Neuronal stem cell (in vitro differentiated cells): ENCODE measurements at places on chromosomes 7 and 10.

- DNase-seq = no peak
Measured at GRCh38 chr10:44217274-44217820, 167.6 kb downstream of the CXCL12 start.

GRCh38 chr10:78794736-78795455 lies 273.9 kb upstream of the ZMIZ1 start:
- no peak for DNase-seq

- no peak for DNase-seq
Measured at GRCh38 chr10:112801748-112802147, 148.3 kb upstream of the TCF7L2 start.

- DNase-seq = peak; percentile 23
Measured at GRCh38 chr10:95229724-95230627, 35.9 kb downstream of the ACSM6 start.

DNA sequence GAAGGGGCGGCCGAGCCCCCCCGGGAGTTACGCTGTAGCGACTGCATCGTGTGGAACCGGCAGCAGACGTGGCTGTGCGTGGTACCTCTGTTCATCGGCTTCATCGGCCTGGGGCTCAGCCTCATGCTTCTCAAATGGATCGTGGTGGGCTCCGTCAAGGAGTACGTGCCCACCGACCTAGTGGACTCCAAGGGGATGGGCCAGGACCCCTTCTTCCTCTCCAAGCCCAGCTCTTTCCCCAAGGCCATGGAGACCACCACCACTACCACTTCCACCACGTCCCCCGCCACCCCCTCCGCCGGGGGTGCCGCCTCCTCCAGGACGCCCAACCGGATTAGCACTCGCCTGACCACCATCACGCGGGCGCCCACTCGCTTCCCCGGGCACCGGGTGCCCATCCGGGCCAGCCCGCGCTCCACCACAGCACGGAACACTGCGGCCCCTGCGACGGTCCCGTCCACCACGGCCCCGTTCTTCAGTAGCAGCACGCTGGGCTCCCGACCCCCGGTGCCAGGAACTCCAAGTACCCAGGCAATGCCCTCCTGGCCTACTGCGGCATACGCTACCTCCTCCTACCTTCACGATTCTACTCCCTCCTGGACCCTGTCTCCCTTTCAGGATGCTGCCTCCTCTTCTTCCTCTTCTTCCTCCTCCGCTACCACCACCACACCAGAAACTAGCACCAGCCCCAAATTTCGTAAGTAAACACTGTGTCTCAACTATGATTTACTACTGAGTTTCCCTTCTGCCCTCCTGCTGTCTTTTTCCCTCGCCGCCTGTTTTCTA lies 666 bp downstream of the NRG3 start:
- DNase-seq = no peak

GRCh38 chr10:102605712-102606111 lies 38.6 kb upstream of the TRIM8 start:
- no peak for DNase-seq

DNA sequence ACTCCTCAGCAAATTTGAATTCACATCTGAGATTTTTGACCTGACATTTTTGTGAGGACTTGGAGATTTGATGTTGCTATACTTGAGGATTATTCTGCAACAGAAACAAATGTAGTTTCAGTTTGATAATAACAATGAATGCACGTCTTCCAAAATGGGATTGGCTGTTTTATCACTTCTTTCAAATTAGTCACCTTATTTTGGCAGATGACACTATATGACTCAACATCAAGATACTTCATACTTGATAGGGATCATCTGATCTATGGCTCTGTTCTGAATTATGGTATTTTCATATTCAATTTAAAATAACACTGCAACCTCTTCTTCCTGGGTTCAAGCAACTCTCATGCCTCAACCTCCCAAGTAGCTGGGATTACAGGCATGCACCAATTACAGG lies 24.2 kb downstream of the ARL5B start:
- DNase-seq = no peak

GRCh38 chr7:43211286-43211685 lies 98.8 kb downstream of the HECW1 start:
- DNase-seq = no peak

DNA sequence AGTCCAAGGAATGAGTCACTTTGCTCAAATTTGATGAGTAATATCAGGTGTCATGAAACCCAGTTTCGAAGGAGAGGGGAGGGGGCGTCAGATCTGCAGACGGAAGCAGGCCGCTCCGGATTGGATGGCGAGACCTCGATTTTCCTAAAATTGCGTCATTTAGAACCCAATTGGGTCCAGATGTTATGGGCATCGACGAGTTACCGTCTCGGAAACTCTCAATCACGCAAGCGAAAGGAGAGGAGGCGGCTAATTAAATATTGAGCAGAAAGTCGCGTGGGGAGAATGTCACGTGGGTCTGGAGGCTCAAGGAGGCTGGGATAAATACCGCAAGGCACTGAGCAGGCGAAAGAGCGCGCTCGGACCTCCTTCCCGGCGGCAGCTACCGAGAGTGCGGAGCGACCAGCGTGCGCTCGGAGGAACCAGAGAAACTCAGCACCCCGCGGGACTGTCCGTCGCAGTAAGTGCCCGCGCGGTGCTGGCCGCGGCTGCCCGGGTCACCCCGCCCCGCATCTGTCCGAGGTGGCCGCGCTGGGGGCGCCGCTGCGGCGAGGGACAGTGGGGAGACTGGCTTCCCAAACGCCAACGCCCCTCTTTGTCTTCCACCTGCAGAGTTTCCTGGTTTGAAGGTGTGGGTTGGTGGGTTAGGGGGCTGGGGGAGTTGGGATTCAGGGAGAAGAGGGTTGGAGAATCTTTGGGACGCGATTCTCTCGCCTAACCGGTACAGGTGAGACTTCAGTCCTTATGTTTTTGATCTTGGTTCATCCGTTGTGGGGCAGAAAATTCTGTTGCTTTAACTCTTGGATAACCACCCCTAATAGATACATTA lies at the start of gene TAC1:
TAC1 (plus strand) TSS at position 351 of the 829 bp plus-strand sequence. CDS start 527 bp downstream, outside the sequence.
- peak; percentile 43 for DNase-seq

- no peak for DNase-seq
Measured at GRCh38 chr10:73801253-73801590, 10.2 kb downstream of the NDST2 start.

GRCh38 chr7:70034999-70035398 lies 436.7 kb downstream of the AUTS2 start:
- no peak for DNase-seq

DNA sequence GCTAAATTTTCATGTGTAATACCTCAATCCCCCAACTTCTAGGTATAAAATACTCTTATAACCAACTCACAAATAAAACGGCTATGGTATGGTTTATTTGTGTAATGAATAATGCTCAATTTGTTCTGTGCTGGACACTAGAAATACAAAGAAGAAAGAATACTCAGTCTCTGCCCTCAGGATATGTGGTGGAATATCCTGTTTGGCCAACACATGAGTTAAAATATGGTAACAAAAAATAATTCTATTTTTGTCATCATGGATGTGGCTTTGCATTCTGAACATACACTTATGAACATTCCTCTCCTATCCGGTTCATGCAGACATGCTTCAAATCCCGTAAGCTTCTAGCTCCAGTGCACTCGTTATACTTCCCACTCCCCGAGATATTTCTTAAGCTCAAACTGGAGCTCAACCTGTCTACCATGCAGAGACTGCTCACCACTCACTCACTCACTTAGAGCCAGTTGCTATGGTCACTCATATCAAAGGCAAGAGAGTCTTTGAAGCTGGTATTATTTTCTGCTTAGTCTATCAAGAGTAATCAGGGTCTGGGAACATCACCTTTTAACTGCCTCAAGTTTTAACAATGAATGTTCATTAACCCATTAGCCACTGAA lies 53.8 kb upstream of the SLC16A12 start:
- no peak for DNase-seq

DNA sequence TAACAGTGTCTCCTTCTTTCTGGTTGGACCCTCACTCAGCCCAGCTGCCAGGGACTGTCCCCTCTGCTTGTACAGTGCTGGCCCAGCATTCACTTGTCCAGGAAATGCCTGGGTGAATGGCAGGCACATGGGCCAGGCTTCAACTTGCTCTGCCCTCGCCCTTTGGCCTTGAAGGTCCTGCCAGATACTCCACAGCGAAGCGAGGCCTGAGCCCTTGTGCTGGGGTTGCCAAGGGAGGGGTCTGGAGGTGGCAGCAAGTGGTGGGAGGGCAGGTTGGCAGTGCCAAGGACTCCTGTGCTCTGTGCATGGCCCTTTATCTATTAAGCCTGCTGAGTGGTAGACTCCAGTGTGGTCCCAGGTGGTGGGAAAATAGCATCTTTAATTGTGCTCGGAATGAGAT lies 75.7 kb downstream of the CDH23 start:
- DNase-seq = no peak

DNA sequence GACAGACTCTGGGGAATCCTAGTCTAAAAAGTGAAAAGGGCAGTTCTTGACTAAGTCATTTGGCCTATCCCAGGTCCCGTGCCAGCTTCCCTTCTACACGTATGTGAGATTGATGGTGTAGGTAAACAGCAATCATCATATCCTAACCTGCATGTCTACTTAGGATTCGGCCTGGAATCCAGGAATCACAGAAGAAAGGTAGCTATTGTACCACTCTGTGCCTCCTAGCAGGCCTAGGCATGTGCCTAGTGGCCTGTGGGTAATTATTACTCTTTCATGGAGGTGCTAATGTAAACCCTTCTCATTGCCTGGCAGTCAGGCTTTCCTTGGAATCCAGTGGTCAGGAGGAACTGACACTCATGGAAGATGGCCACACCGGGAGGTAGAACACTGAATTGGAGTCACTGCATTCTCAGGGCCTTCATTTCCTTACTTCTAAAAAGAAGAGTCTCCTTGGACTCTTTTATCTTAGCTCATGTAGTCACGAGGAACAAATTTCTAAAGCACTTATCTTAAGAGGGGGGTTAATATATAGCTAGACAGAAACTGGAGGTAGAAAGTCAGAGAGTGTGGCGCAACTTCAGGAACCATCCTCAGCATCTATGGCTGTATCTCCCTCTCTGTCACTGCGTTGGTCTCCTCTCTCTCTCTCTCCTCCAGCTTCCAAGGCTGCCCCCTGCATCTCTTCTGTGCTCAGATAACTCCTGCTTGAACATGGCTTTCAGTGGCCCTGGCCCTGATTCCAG lies 122.5 kb downstream of the C1GALT1 start:
- DNase-seq = no peak

- no peak for DNase-seq
Measured at GRCh38 chr7:41578700-41579099, 124.2 kb downstream of the INHBA start.

DNA sequence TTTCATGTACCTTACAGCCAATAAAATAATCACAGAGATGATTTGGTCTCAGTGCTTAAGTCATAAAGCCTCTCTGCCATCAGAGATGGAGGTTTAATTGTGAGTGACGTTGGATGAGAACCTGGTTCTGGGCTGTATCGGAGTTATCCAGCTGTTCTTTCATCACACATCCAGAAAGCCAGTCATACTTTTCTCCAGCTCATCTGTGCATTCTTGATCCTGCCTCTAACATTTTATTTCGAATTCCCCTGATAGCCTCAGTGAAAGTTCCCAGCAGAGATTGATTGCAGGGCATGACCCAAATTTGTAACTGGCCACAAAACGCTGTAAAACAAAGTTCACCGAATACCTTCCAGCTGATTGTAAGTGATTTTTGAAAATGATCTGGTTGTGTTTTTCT lies 212.6 kb upstream of the HABP2 start:
- no peak for DNase-seq

DNA sequence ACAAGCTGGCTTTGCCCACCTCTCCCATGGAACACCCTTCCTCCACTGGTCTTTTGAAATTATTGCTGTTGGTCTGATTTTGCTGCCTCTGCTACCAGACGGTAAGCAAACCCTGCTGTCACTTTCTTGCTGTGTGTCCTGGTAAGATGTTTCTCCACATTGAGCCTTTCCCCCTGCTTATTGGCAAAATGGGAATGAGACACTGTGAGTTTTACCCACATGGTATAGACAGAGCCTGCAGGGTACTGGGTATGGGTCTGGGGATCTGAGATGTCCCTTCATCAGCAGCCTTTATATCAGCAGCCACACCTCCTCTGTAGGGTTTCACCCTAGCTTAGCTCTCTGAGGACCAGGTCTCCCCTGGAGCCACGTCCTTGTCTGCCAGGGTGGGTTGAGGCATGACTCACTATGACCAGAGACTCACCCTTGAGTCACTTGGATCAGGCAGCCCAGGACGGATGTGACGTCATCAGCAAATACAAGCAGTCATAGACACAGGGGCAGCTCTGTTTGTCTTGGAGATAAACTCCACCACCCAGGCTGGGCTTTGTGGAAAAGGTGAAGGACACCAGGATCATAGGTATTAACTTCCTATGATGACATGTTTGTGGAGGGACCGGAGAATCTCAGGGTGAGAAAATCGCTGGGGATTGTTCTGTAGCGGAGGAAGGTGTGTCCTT lies 17.9 kb upstream of the BAIAP2L1 start:
- no peak for DNase-seq

DNA sequence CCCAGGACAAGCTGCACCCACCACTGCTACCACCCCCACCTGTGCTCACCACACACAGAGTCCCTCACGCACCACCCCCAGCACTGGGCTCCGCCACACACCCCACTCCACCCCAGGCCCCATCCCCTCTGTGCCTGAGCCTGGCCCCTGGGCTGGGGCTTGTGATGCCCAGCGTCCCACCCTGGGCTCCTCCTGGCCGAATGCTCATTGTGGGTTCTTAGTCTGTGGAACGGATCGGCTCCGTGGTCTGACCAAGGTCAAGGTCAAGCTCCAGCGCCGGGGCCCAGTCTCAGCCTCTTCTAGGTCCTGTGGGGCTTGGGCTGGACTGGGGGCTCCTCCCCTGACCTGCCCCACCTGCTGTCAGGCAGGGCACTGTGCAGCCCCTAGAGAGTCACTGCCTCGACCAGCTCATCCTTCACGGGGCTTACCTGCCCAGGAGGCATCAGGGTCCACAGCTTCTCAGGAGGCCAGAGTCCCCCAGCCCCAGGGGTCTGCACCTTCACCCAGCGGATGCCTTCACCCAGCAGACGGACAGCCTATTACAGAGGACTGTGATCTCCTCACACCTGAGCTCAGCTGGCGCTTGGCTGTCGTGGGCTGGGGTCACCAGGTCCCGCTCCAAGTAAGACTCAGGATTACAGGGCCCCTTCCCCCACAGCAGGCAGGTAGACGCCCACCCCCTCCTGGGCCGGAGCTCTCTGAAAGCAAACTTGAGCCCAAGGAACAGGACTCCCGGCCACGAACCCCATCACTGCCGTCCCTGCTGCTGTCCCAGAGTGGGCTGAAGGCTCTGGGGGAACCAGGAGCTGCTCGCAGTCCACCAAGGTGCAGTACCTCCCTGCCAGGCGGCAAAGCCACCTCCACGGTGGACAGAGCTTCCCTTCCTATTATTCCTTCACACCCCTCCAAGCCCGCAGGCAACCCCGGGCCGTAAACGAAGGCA lies 15.3 kb upstream of the UTF1 start:
- no peak for DNase-seq
